ENCODE measurements at places on chromosomes 3 and 15.
A peak's percentile ranks its signal among the peaks of the same experiment; 100 is the strongest.

DNA sequence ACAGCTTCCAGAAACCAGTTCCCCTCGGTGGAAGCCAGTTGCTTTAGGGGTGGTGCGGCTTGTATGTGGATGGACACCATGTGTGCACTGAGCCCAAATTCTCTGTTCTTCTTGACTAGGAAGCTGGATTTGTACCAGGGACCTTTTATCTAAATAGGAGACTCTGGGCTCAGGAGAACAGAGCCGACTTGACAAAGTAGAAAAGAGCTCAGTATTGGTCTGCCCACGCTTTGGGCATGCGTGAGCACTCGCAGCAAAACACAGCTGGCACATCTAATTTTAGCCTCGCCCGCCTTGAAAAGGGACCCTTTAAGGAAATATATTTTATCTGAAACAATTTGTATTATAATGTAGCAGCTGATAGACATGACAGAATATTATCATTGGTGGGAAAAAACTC is 1.1 kb upstream of the RBMS3 start:
- DNase-seq, result no peak

GRCh38 chr3:171283183-171283847 is 176.9 kb downstream of the TNIK start:
- no peak for DNase-seq

GRCh38 chr3:18334837-18335601 is 90.1 kb downstream of the SATB1 start:
- peak; percentile 3 for DNase-seq

DNA sequence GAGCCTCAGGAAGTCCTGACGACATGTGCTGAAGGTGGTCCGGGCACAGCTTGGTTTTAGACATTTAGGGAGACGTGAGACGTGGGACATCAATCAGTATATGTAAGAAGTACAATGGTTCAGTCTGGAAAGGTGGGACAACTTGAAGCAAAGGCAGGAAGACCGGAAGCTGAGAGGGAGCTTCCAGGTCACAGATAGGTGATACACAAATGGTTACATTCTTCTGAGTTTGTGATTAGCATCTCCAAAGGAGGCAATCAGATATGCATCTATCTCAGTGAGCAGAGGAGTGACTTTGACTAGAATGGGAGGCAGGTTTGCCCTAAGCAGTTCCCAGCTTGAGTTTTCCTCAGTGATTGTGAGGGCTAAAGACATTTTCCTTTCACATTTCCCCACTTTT is 282.1 kb downstream of the RYR3 start:
- DNase-seq, result no peak

GRCh38 chr15:68739390-68740080 is 81.2 kb downstream of the ANP32A start:
- no peak for DNase-seq

DNA sequence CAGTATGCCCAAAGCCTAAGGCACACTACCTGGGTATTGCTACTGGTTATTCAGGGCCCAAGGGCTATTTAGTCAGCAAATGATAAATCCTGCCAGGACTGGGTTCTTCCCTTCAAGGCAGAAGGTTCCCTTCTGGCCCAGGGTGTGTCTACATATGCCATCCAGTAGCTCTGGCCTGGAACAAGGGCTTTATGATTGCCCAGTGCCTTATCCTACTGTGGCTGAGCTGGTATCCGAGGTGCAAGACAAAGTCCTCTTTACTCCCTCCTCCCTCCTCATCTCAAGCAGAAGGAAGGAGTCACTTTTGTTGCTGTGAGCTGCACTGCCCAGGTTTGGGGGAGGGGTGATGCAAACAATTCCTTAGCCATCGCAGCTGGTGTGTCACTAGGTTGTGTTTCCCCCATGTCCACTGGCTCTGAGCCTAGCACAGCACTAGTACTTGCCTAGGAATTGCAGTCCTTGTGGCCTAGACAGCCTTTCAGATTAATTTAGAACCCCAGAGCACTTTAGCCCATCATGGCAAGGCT is 221.8 kb upstream of the TGFBR2 start:
- no peak for DNase-seq

- DNase-seq, result no peak
Measured at GRCh38 chr15:89114990-89115389, 26.7 kb downstream of the ABHD2 start.

DNA sequence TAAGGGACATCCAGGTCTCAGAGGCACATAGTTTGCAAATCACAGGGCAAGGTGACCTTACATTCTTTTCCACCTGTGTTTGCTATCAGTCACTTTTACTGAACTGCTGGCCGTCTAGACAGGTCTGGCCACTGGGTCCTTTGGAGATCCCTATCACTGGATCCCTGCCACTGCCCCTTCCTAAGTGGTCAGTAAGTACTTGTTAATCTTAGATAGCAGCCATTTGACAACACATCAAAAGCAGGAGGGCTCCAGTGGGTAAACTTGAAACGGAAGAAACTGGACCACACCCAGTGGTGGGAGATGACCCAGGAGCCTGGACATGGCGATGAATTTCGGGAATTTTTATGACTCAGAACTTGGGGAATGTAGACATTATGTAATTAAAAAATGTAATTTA is 28.9 kb upstream of the RASGRP1 start:
- no peak for DNase-seq

GRCh38 chr15:77548589-77549557 is 83.8 kb downstream of the LINGO1 start:
- DNase-seq, result no peak

- DNase-seq, result no peak
Measured at GRCh38 chr3:147405231-147406027, 914 bp downstream of the ZIC4 start.

Data from SK-MEL-5 (cell line).